Stimulated activated CD8-positive, alpha-beta memory T cell treated with anti-CD3 and anti-CD28 coated beads, Interleukin-4, amount 100 ng/mL, for 1 hour (primary cell): ENCODE measurements at places on chromosomes 7 and 10.

DNA sequence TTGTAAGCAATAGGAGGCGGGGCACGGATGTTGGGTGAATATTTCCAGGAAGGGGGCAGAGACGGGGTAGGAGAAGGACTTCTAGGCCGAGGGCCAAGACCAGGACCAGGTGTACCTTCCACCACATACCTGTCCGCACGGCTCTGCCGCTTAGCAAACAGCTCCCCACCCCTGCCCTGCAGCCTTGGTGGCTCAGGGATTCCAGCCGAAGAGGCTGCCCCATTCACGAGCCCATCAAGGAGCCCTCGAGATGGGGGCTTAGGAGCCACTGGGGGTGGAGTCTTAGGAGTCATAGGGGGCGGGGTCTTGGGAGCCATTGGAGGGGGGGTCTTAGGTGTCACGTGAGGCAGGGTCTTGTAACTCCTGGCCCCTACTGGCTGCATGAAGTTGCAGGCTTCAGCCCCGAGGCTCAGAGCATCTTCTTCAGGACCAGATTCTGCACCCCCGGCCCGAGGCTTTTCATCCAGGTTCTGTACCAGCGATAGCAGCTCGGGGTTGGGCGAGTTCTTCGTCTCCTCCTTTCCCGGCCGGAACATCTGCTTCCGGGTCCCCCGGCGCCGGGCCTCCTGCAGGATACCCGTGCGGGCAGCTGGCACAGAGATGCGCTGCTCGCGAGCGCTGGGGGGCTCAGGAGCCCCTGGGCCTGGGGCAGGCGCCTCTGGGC, 6.1 kb upstream of the MYOZ1 start:
- DNase-seq = no peak

GRCh38 chr7:1566687-1567048, 3.2 kb downstream of the PSMG3 start:
- no peak for DNase-seq

DNA sequence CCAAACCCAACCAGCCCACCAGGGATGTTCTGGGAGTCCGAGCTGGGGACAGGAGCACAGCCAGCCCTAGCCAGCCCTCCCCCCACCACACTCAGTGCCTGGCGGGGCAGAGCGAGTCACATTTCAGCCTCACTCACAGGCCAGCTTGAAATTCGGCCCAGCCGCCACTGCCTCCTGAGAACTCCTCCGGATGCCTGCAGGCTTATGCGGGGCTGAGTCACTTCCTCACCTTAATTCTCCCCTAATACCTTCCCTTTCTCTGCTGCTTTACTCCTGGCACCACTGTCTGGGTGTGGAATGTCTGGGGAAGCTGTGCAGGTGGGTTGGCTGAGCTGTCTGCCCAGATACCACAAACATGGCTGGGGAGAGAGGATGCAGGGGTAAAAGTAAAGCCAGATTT, 22.6 kb upstream of the DLG5 start:
- no peak for DNase-seq

DNA sequence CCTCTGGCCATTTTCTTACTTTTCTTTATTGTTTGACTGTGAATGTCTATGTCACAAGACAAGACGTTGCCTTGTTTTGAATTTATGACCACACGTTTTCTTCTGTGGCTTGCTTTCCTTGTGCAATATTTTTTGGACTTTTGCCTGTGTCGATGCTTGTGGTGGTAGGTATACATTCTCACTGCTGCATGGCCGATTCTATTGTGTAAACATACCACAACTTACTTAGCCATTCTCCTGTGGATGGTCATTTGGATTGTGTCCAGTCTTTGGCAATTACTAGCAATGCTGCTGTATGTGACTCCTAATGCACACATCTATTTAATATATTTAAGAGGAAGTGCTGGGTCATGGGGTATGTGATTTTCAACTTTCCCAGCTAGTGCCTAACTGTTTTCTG, 18.0 kb upstream of the DLG5 start:
- DNase-seq = no peak

DNA sequence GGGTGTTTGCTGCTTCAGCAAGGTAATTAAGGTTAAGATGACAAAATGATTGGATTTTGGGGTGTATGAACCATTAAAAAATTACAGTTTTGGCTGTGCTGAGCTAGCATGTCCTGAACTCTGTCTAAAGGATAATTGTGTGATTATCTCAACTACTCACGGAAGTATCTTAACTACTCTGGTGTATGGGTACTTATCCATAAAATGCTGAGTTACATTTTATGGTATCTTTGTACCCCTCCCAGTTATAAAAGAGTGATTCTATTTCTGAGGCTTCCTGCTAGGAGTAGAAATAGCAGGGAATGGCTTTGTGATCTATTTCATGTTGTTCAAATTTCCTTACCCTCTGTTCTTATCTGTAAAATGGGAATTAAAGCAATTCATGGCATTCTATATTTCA, 22.6 kb downstream of the CYP2C18 start:
- no peak for DNase-seq

DNA sequence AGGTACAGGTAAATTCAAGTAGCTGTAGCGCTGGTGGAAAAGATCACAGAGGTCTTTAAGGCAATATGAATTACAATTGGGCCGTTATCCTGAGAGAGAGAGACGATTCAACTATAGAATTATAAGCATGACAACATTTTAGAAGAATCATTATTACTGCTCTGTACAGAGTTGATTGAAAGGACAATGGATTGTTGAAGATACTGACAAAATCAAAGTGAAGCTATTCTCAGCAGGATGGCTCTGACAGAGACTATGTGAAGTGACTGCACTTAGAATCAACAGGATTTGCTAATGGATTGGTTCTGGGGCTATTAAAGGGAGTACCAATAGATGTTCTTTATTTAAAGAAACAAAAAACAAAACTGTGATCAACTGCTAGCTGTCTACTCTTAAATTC, 634.8 kb upstream of the GRM3 start:
- no peak for DNase-seq

- DNase-seq = no peak
Measured at GRCh38 chr7:42010751-42011150, 226.3 kb downstream of the GLI3 start.

- no peak for DNase-seq
Measured at GRCh38 chr7:85765698-85766298, 578.9 kb upstream of the SEMA3D start.

- DNase-seq = no peak
Measured at GRCh38 chr10:51999096-51999495, 299.7 kb upstream of the CSTF2T start.

- no peak for DNase-seq
Measured at GRCh38 chr10:27622596-27622995, 118.5 kb downstream of the RAB18 start.

GRCh38 chr7:105786520-105787470, 89.6 kb downstream of the ATXN7L1 start:
- DNase-seq = no peak

GRCh38 chr7:119937745-119938144, 335.2 kb upstream of the KCND2 start:
- DNase-seq = no peak

DNA sequence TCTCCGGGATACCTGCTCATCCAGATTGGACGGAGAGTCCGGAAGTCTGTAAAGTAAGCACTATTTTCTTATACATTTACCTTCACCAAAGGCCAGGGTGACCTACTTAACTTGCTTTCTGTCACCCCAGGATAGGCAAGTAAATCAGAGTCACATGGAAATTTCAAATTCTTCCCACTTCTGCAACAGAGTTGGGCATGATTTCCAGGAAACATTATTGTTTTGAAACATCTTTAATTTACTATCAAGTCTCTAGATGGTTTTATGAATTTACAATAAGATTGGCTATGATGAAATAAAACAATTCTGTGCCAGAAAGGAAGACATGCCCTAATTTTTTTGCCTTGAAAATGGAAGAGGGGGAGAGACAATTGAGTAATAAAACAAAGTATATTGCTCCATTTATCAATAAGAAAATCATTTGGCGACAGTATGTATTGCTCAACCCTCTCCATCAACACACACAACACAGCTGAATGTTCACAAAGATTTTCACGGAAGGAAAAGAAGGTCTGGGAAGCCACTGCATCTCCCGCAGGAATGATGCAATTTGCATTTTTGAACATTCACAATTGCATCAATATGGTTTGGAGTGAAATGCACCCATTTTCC, 702.8 kb downstream of the PARD3 start:
- DNase-seq = no peak

DNA sequence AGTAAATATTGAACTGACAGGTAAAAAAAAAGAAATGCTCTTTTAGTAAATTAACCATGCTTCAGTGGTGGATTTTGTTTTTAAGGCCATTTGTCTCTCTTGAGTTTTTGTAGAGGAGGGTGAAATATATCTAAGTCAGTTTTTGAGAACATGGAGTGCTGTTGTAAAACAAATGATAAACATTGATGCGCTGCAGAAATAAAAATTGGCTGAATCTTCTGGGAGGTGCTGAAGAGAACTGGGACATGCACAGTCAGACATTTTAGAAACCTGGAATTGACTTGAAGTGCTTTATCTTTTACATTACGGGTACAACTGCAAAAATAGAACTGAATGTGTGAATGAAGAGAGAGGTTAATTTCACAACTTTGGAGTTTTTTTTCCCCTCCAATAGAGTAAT, 203.0 kb upstream of the HDAC9 start:
- no peak for DNase-seq

DNA sequence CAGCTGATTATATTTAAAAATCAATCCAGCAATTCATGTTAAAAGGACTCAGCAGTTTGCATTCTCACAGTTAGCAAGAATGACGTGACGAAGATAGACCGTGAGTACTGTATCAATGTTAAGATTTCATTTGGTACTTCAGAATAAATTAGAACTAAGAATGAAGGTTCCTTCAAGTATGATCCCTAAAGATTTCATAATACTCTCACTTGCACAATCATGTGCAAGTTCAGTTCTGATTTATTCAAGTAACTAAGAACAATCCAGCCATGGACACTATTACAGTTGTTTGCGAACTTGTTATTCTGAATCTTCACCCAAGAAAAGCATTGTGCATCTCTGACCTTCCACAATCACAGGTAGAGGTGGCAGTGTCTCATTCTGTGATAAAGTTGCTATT, 7.7 kb downstream of the RHEB start:
- DNase-seq = no peak

GRCh38 chr7:29408841-29409243, 154.8 kb upstream of the PRR15 start:
- peak; percentile 11 for DNase-seq

- DNase-seq = no peak
Measured at GRCh38 chr10:44965651-44966097, 6.1 kb downstream of the RASSF4 start.

DNA sequence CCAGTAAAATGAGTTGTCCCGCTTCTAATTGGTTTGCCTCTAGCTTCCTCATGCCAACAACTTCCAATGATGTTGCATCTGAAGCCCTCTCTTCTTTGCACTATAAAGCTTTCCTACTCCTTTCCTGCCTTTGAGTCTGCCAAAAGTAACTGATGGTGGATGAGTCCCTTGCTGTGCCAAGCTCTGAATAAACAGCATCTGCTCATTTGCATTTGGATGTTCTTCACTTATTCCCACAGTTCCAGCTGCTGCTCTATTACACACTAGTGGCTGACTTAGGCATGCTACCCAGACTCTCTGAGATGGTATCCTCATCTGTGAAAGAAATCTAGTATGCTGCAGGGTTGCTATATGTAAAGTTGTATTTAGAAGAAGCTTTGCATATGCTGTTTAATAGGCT, 24.9 kb downstream of the SFR1 start:
- no peak for DNase-seq

DNA sequence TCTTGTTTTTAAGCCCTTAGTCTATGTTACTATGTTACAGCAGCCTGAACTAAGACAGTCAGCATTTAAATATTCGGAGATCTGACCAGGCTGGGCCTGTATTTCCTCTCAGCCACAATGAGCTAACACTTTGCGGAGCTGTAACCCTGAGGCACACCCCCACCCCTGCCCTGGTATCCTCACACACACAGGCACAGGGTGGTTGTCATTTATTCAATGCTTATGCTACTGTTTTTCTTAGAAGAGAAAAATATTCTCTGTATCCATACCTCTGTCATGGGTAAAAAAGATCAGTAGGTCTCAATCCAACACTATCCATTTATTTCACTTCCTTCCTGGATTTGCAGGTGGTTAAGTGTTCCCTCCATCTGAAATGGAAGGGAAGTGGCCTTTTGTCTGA, 80.3 kb upstream of the TRIL start:
- DNase-seq = no peak

DNA sequence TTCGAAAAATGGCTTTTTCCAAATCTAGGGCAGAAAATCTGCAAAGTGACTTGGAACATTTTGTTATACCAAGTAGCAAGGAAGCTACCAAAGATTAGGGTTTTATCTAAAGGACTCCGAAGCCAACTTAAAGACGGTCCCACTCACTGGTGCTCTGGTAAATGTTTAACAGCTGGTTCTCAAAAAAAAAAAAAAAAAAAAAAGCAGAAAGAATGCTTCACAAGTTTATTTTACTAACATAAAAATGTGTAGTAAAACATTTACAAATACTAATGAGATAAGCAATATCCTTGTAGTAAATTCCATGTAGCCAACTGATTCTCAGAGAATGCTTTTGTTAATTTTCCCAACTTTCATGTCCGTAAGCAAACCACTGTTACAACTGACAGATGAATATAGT, 38.4 kb downstream of the TAF3 start:
- DNase-seq = no peak

GRCh38 chr10:13759168-13759567, 172.4 kb downstream of the PRPF18 start:
- no peak for DNase-seq

DNA sequence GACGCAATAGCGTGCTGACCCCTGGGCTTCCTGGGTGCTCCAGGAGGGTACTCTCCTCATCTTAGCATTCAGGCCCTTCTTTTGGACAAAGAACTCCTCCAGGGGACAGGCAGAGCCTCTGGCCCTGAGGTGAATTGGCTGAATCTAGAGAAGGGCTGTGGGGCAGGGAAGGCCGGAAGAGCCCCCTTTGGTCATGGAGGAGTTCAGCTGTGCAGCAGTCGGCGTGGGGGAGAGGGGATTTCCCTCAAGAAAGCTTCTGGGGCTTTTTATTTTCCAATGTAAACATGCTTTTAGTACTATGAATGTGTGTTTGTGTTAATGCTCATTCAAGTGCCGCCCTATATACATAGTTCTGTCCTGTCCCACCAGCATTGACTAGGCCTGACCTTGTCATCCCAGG, 38.8 kb downstream of the FIGNL1 start:
- DNase-seq = no peak

- DNase-seq = no peak
Measured at GRCh38 chr10:6953271-6953801, 373.3 kb upstream of the PRKCQ start.

GRCh38 chr10:13238271-13239077, 4.3 kb upstream of the UCMA start:
- DNase-seq = no peak
